Midbrain (tissue), 1 donor: ENCODE measurements at places on chromosomes 12 and 14.

DNA sequence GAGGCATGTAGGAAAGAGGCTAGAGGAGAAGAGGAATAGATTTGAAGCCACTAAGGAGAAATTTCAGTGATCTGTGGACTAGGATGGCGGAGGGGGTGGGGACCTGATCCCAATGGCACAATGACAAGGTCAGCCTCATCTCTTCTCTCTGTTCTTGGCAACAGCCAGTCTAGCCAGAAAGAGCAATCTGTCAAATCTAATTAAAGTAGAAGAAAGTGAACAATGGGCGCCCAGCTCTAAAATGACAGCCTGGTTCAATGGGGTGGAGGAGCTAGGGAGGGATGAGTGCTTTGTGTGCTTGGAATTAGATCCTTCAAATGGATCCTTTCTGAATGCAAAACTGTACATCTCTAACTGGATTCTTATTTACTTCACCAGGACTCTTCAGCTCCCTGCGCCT, 37.2 kb upstream of the TUBA1C start:
- DNase-seq, result no peak

DNA sequence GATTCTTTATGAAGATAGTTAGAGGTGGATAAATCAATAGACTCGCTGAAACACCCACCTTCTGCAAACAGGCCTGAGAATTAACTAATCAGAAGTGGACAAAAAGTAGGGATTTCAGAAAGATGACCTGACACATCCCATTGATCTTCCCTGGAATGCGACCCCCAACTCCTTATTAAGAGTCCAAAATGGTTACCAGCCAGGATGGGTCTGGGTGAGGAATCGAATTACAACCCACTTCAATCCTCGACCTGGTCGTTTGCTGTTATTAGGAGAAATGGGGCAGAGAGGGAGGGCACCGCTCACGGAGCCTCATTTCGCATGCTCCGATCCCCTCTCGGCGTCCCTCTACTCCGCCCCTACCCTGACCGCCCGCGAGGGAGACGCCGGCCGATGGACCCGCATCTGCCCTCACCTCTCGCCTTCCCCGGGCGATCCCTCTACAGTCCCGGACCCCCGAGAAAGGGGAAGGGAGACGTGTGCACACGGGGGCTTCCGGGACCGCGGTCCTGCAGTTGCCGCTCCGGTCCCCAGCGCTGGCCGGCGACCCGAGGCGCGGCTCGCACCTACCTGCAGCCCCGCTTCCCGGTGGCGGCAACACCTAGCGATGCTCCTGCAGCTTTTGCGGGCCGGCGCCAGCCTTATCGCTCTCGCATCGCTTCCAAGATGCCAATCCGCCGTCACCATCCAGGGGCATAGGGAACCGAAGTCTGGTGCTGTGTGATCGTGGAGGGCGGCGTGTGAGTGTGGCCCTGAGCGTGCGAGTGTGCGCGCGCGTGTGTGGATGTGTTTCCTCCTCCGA, 69.3 kb upstream of the USP15 start:
- DNase-seq, result no peak

DNA sequence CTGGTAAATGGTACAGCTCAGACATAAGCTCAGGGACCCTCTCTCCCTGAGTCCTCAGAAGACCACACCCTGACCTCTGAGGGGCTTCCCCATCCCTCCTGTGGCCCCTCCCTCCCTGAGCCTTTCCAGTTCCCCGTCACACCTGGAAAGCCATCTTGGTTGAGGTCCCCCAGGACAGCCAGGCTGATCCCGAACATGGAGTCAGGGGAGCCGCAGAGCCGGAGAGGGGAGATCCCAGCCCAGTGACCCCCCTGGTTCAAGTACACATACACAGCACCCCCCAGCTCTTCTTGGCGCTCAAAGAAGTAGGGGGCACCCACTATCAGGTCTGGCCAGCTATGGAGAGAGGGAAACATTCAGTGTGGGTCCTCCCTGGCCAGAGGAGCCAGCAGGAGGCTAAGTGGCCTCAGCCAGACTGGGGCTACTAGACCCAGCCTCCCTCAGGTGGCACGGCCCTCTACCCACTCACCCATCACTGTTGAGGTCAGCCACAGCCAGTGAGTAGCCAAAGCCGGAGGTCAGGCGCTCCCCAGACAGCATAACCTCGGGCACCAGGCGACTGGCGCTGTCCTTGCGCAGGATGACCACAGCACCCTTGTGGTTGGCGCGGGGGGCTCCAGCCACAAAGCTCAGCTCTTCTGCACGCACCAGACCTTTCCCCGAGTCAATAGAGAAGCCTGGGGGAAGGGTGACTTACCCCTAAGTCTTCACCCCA, 9.3 kb downstream of the ITGA7 start:
- no peak for DNase-seq

- DNase-seq, result no peak
Observed at GRCh38 chr12:25438638-25439037, 114.4 kb downstream of the LMNTD1 start.

- no peak for DNase-seq
Observed at GRCh38 chr14:85554106-85554505, 24.2 kb downstream of the FLRT2 start.

GRCh38 chr14:105879867-105880561, 353.6 kb downstream of the TMEM121 start:
- DNase-seq, result no peak

DNA sequence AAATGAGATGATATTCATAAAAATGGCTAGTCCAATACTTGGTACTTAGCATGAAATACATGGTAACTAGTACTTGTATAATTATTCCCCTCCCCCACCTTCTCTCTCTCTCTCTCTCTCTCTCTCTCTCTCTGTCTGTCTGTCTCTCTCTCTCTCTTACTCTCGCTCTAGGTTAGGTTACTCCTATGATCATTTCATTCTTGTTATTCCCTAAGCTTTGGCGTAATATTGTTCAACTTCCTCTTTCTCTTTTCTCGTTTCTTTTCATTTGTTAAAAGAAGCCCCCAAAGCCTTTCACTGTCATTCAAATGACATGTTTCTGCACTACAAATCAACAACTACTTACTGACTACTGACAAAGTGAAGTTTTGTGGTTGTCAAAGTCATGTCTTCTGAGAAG, 89.8 kb downstream of the GRIP1 start:
- DNase-seq, result no peak
